NCI-H1092 (cell line): ENCODE measurements at places on chromosomes 7 and 10.

- no peak for DNase-seq
These were observed 29.5 kb downstream of the BUB3 start for GRCh38 chr10:123183724-123184123.

GRCh38 chr10:1372212-1372611, 316.0 kb downstream of the WDR37 start:
- DNase-seq = no peak

DNA sequence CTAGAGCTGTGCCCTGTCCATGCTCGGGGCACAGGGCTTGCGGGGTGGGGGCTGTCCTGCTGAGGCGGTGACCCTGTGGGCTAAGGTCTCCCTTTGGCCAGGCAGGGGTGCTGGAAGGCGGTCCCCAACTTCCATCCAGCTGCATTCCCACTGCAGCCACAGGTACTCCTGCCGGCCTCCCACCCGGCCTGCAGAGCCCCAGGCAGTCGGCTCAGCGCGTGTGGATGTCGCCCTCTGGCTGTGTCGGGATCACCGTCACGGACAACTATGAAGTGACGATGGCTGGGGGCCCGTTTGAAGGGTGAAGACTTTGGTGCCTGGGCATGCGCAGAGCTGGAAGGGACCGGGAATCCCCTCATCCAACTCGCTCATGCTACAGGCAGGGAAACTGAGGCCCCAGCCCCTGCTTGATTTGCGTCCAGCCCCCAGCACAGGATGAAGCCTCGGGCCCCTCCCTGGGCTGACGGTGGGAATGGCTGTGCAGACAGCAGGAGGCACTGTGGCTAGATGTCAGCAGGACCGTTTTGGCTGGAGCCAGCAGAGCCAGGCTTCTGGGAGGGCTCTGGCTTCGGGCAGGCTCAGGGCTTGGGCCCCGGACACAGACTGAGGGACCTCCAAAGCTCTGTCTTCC, 2.3 kb upstream of the TMEM184A start:
- no peak for DNase-seq

DNA sequence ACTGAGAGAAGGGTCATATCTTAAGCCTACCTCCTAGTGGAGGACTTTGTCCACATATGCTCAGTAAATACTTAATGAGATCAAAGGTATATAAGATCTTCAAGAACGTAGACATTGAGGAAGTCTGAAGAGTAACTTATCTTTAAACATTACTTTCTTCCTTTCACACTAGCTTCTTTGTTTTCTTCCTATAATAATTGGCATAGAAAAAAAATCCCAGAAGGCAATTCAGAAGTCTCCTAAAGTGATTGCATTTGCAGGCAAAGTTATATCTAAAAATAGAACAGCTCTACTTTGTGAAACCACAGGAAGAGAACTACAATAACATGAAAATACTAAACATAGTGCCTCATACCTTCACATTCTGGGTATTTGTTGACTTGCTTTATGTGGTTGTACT, 150.4 kb downstream of the PPP1R3A start:
- no peak for DNase-seq

DNA sequence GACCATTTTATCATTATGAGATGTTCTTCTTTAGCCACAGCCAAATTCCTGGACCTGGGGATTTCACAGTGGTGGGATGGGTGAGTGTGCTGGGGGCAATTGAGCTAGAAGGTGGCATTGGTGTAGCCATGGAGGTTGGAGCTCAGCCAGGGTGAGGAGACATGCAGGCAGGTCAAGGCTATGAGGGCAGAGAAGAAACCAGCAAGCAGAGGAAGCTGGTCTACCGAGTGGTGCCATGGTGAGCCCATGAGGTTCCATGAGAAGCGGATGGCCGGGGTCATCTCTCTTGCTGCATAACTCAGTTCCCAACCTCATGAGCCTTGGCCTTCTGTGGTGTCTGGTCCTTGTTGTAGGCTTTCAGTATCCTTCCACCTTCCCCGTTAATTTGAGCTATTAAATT, 91.4 kb downstream of the CARD11 start:
- DNase-seq = no peak

DNA sequence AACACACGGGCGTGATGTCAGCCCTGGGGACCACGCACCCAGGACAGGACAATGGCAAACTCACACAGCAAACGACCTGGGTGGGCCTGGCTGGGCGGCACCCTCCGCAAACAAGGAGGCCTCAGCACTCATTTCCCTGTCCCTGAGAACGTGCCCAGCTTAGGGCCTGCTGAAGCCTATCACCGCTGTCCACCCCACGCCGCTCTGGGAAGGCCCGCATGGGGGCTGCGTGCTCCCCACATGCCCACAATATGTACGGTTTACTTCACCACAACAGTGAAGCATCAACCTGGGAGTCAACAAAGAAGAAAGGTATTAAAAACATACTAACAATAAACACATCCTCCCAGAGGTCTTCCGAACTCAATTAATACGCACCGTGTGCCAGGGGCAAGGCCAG, 12.2 kb downstream of the MAD1L1 start:
- no peak for DNase-seq

- no peak for DNase-seq
These were observed 519 bp upstream of the RPP38 start for GRCh38 chr10:15096661-15097010.

DNA sequence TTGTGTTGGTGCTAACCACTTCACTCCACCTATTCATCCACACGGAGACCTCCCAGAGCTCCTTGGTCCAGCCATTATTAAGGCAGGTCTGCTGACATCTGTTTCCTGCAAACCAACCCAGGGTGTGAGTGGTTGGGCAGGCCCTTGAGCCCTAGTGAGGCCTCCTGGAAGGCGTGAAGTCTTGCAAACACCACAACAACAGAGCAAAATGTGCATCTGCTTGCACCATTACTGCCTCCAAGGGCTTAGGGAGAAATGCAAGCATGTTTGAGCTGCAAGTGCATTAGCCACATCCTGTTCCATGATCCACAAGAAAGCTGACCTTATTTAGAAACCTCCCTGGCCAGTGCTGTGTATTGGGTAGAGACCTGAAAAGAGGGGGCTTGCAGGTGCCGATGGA, 325.5 kb downstream of the GRID1 start:
- no peak for DNase-seq

- DNase-seq = no peak
These were observed 2.0 kb downstream of the FBH1 start for GRCh38 chr10:5892007-5892406.

DNA sequence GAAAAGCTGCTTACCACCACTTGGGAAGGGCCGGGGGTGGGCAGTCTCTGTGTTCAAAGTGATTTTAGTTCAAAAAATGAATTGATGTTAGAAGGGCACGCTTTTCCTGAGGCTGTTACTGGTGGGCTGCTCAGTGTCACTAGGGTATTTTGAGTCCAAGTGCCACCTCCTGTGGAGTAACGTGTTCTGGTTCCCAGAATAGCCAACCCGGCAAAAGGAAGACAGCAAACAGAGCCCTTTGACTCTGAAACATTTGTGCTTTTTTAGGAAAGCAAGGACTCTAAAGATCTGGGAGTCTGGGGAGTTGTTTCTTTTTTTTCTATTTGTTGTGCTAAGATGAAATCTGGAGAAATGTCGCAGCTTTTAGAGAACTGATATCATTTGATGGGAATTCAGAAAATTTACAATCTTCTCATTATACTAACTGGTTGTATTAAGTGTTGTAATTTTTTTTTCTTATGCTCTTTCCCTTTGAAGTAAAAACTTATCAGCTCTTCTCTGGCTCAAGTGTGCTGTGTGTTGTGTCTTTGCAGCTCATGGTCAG, 66.2 kb downstream of the MKX start:
- DNase-seq = no peak

DNA sequence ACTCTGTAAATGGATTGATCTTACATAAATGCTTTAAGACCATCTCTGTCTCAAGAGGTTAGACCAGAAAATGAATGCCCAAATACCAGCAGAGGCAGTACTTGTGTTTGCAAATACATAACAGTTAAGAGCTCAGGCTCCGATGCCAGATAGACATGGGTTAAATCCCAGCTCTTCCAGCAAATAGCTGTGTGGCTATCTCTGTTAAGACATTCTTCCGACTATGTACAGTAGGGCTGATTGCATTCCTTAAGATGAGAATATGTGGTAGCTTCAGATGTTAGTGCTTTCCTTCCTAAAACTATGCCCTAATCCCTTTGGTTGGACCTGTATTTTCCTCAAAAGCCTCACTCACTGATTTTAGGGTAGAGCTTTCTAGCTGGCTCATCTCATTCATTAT, 2.2 kb downstream of the IDE start:
- no peak for DNase-seq

DNA sequence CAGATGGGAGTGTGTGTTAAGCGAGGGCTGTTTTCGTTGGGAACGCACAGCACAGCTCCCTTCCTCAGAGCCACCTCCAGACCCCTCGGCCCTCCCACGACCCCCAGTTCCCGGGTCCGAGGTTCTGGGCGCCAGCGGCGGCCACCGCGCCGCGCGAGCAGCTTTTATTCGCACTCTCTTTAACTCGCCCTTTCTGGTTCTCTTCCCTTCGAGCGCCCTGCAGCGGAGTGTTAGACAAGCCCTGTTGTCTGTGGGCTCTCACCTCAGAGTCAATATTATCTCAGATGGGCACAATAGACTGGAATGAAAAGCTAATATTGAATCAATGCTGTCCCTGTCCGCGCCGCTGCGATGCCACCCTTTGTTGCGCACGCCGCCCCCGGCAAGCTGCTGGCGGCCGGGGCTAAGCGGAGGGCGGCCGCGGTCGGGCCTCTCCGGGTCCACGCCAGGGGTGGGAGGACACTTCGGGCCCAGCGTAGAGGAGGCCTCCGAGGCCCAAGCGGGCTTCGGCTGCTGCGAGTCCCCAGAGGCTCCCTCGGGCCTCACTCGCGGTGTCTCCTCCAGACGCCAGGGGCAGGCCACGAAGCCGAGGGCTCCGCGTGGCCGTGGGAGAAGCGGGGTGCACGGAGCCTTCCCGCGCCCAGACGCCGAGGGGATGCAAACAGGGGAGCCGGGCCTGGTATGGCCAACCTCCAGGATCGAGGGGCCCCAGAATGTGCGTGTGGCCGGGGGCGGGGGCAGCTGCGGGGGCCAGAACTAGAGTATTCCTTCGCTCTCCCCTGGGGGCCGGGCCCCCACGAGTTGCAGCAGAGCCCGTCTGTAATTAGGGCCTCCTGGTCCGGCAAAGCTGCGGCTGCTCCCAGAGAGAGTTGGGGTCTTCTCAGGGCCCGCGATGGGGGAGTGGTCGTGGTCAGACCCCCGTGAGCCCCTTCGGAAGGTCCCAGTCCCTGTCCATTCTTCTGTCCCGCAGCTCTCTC, 7.9 kb upstream of the EMX2 start:
- DNase-seq = no peak

DNA sequence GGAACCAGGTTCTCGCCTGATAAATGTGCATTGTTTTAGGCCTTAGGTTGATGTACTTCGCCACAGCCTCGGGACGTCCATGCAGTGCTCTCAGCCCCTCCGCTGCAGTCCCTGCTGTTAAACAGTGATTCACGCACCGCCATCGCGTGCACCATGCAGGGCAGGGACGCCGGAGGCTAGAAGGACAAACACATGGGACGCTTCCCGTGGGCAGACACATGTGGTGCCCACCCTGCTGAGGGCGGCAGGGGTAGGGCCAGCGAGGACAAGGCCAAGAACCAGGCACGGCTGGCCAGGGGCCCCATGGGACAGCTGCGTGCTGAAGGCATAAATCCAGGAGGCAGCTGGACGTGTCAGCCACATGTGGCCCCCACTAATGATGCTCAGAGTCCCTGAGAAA, 394.7 kb downstream of the PTPRN2 start:
- no peak for DNase-seq

DNA sequence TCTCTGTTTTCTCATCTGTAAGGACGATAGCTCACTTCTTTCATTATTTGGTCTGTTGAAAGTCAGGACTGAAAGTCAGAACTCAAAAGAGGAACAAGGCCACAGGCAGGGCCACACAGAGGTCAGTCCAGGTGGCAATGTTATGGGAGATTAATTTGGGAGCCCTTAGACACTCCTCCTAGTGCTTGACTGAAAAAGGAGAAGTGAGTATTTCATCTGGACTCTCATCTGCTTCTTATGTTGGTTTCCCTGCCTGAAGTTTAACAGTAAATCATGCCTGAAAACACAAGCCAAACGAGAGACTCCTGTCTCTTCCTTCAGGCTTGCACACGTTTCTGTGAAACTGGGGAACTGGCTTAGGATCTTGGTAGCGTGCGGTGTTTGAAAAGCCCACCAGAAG, 248.5 kb downstream of the BUB3 start:
- DNase-seq = no peak

DNA sequence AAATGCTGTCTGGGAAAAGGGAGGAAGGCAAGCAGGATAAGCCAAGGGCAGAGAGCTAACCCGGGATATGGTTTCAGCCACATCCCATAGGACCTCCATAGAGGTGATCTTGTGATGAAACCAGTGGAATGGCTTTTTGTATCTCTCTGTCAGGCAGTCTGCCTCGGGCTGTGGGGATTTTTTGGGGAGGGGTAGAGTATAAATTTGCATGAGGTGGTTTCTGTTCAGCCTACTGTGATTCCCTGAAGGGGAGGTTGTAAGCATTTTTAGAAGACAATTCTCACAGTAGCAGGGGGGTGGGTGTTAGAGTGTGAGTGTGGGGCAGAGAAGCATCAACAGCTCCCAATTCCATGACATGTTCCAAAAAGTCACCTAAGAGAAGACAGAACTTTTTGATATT, 11.8 kb downstream of the OR9A2 start:
- DNase-seq = no peak

GRCh38 chr7:42991913-42992591, 59.9 kb downstream of the MRPL32 start:
- DNase-seq = no peak

DNA sequence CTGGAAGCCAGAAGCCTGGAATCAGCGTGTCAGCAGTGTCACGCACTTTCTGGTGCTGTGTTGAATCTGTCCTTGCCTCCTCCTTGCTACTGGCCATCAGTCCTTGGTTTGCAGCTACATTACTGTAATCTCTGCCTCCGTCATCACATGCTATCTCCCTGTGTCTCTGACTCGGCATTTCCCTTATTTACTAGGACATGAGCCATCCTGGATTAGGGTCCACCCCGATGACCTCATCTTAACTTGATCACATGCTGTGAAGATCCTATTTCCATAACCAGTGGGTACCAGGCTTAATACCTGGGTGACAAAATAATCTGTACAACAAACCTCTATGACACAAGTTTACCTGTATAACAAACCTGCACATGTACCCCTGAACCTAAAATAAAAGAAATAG, 518.0 kb upstream of the KLF6 start:
- DNase-seq = no peak

GRCh38 chr10:11962176-11962575, 80.4 kb downstream of the UPF2 start:
- no peak for DNase-seq

GRCh38 chr7:37045681-37046179, 321.4 kb upstream of the AOAH start:
- no peak for DNase-seq
